Heart right ventricle (tissue), 16 donors: ENCODE measurements at places on chromosomes 2 and 18. TPM values are rescaled to one million over a fixed set of nuclear protein-coding genes. Genes with fewer than 3 reads are reported as not detected.
A peak's percentile ranks its signal among the peaks of the same experiment; 100 is the strongest.

DNA sequence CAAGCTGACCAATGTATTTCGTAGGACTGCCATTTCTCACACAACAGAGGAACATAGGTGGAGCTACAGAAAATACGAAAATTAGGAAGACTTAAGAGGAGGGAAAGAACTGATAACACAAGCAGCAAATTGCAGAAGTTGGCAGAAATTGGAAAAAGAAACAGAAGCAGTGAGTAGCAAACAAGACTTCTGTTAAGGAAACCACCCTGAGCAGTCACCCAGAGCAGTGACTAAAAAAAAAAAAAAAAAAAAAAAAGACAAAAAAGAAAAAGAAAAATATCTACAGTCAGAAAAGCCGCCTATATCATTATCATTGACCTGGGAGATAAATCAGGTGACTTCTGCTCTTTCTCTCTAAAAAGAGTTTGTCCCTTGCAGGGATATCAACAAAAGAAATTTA lies 21.4 kb downstream of the STK17B start:
- no peak for DNase-seq
- no peak overlapping the region for H3K27ac ChIP-seq
- H3K27me3 ChIP-seq: no peaks in the 10 kb centered on the region
- no peaks in the 10 kb centered on the region for H3K4me1 ChIP-seq

The CRYBA2 gene
- not detected for total RNA-seq

The COL4A3 gene
- 1.7 TPM for total RNA-seq

DNA sequence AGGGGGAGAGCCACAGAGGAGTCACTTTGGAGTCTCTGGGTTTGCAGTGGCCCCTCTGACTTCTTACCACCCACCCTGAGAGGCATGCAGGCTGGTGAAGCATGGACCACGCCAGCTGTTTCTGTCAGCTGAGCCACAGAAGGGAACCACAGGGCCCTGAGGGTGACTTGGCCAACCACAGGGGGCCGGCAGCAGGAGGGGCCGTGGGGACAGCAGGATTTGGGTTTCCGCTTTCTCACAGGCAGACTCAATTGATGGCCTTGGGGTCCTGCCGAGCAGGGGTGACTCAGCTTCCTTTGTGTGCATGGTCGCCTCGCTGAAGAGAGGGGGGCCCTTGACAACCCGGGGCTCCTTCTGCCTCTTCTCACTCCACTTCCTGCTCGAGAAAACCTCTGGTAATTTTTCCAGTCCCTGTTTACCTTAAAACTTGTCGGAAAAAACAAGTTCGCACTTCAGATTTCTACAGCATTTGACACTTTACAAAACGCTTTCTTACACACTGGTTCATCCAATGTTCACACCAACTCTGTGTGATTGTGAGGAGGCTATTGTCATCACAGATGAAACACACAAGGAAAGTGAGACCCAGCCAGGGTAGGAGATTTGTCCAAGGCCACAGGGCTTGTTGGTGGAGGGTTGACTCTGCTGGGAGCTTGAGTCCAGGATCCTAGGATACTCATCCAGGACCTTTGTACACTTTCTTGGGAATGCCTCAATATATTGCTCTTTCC lies 311.2 kb downstream of the LPIN1 start:
- no peaks in the 10 kb centered on the region for H3K36me3 ChIP-seq
- H3K4me1 ChIP-seq: no peaks in the 10 kb centered on the region
- peak; percentile 31 for DNase-seq
- no peak overlapping the region for H3K4me3 ChIP-seq

The CD8A gene
- 0.45 TPM for total RNA-seq

The LRRC30 gene
- total RNA-seq: not detected

DNA sequence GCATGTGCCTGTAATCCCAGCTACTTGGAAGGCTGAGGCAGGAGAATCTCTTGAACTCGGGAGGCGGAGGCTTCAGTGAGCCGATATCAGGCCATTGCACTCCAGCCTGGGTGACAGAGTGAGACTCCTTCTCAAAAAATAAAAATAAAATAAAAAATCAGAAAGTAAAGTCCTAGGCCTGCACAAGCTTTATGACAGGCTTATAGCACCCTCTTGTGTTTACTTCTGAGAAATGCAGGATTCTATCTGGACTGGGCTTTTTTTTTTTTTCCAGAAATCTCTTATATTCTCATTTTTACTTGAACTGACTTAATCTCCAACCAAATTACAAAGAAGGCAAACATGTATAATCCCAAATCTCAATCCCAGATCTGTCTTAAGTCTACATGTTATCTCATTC lies 26.1 kb upstream of the REG3G start:
- no peaks in the 10 kb centered on the region for H3K27me3 ChIP-seq
- no peak overlapping the region for H3K4me3 ChIP-seq
- H3K27ac ChIP-seq: no peak overlapping the region
- H3K36me3 ChIP-seq: no peaks in the 10 kb centered on the region
- no peak for DNase-seq

- H3K27me3 ChIP-seq: no peaks in the 10 kb centered on the region
- H3K27ac ChIP-seq: peak overlapping the region; percentile 50
- H3K36me3 ChIP-seq: no peaks in the 10 kb centered on the region
- no peak overlapping the region for H3K4me3 ChIP-seq
These were observed 86.2 kb downstream of the METTL8 start for GRCh38 chr2:171347591-171348032.

The ZNF804A gene
- not detected for total RNA-seq

DNA sequence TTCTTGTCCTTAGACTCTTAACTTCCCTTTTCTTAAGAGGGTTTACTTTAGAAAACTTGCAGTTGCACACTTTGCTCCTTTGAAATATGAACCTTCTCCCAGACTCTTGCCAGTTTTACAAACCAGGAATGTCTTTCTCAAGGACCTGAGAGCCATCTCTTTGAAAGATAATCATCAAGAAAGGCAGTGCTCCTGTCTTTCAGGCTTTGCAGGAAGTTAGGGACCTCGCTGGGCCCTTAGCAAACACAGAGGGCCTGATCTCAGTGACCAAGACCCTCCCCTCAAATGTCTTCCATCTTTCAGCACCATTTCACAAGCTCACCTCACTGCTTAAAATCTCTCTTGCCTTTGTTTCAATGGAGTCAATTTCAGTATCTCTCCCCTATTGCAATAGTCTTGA lies 32.0 kb upstream of the NYAP2 start:
- H3K4me3 ChIP-seq: no peak overlapping the region
- H3K27me3 ChIP-seq: peaks cover 6% of the 10 kb centered on the region
- no peaks in the 10 kb centered on the region for H3K4me1 ChIP-seq
- no peak overlapping the region for H3K27ac ChIP-seq
- no peaks in the 10 kb centered on the region for H3K36me3 ChIP-seq
